ENCODE measurements at places on chromosomes 7 and 10. TPM values are rescaled to one million over a fixed set of nuclear protein-coding genes. Genes with fewer than 3 reads are reported as not detected.

The TEX36 gene
- total RNA-seq: not detected

The RADIL gene
- 2.7 TPM for total RNA-seq

The SOSTDC1 gene
- total RNA-seq: not detected

The GPR37 gene
- total RNA-seq: not detected

The STEAP1 gene
- total RNA-seq: 152 TPM

The SGCE gene
- 65.5 TPM for total RNA-seq

The MCM10 gene
- 9.6 TPM for total RNA-seq

The ANXA8 gene
- 0.20 TPM for total RNA-seq

The NODAL gene
- not detected for total RNA-seq

The HOGA1 gene
- total RNA-seq: 2.5 TPM

The CYP3A5 gene
- 4.0 TPM for total RNA-seq

The C1QL3 gene
- not detected for total RNA-seq

The KEL gene
- not detected for total RNA-seq

The FAM25C gene
- total RNA-seq: not detected

The INA gene
- total RNA-seq: 1.2 TPM

The LRIT1 gene
- not detected for total RNA-seq

The ADRA2A gene
- 1.5 TPM for total RNA-seq

The MKI67 gene
- 43.2 TPM for total RNA-seq

The GNAI1 gene
- total RNA-seq: 15.8 TPM

The MLLT10 gene
- total RNA-seq: 37.1 TPM

The C7orf57 gene
- not detected for total RNA-seq

The GSTO2 gene
- total RNA-seq: 0.98 TPM

The ELOVL3 gene
- total RNA-seq: not detected

The TMEM248 gene
- 102 TPM for total RNA-seq

The SEMA3E gene
- total RNA-seq: 1.5 TPM

The CYP2C19 gene
- not detected for total RNA-seq

The NCF1 gene
- not detected for total RNA-seq

The IFIT1B gene
- not detected for total RNA-seq

The PANK1 gene
- total RNA-seq: 7.0 TPM

The PTF1A gene
- total RNA-seq: not detected

The CH25H gene
- 0.78 TPM for total RNA-seq

The GLI3 gene
- total RNA-seq: 11.5 TPM

The PAX4 gene
- not detected for total RNA-seq

The BLNK gene
- total RNA-seq: not detected

The CCDC3 gene
- total RNA-seq: not detected

The CUZD1 gene
- 0.59 TPM for total RNA-seq

The MSMB gene
- total RNA-seq: not detected

The RBM20 gene
- not detected for total RNA-seq

The OPALIN gene
- not detected for total RNA-seq

The PIP gene
- not detected for total RNA-seq

The LEP gene
- total RNA-seq: not detected

The CYP26C1 gene
- total RNA-seq: under 0.01 TPM

The SLC26A5 gene
- total RNA-seq: not detected

The TBRG4 gene
- total RNA-seq: 112 TPM

The H2BK1 gene
- not detected for total RNA-seq

The GRID2IP gene
- total RNA-seq: not detected

The MET gene
- 6.2 TPM for total RNA-seq

The TRPV5 gene
- not detected for total RNA-seq

The ANKMY2 gene
- 12.5 TPM for total RNA-seq

The AGAP3 gene
- 52.2 TPM for total RNA-seq

The PPA1 gene
- 359 TPM for total RNA-seq

The TLX1 gene
- total RNA-seq: not detected

The AKR1B15 gene
- not detected for total RNA-seq

The UFSP1 gene
- 9.2 TPM for total RNA-seq

The HDAC9 gene
- 2.9 TPM for total RNA-seq

The MNX1 gene
- total RNA-seq: not detected

The PRPS1L1 gene
- not detected for total RNA-seq

The GRM3 gene
- total RNA-seq: not detected

The BMS1 gene
- 12.5 TPM for total RNA-seq

Measured in subcutaneous preadipocyte (primary cell).